ENCODE measurements at places on chromosomes 5 and 9.

- DNase-seq: no peak
Measured at GRCh38 chr5:75716715-75717081, 539 bp downstream of the POC5 start.

DNA sequence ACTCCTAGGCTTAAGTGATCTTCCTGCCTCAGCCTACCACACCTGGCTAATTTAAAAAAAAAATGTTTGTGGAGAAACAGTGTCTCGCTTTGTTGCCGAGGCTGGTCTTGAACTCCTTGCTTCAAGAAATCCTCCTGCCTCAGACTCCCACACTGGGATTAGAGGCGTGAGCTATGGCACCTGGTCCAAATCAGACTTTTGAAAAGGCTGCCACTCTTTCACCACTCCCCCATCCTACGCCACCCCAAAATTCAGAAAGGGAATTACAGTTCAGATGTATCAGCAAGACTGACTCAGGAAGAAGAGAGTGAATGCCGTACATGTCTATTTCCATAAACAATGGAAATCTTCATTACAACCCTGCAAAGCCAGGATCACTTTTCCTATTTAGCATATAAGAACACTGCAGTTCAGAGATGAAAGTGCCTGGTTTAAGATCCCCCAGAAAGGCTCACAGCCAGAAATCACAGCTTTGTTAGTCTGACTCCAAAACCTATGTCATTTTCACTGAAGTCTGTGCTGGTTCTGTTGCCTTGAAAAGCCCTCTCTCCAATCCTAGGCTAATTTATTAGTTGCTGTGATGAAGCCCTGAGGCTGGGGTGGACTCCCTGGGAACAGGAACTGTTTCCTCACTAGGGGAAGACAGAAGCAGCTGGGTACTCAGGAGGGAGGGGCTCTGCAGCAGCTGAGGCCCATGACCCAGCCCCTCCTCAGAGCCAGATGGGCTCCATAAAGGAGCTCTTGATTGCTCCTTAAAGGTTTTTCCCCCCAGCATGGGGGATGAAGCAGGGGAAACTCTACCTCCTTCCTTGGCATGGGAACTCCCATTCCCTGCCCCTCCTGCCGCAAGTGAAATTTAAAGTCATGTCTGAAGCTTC, 3.1 kb downstream of the FBLL1 start:
- DNase-seq: no peak

DNA sequence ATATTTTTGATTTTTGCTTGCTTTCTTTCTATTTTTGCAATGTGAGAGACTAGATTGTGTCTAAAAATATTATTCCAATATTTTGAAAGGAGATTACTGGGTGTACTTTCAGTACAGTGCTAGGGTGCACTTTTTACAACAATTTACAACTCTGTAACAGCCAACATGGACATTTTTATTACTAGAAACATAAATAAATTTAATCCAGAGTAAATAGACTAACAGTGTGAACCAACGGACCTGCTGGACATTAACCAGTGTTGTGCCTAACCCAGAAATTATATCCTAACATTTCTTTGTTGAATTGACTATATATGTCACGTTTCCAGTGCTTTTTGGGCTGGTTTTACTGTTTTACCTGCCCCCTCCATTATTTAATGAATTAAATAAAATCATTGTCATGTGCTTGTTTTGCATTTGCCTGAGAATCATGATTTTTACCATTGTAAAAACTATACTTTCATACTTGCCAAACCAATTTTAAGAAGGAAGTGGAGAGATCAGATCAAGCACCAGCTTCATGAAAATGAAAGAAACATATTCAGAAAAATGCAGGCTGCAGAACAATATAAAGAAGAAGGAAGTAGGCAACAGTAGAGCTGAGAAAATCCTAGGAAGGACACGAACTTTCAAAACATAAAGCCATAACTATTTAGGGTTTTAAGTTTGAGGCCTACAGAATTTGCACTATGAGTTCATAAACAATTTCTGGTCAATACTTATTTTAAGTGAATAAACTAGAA, 400.8 kb upstream of the PIK3R1 start:
- no peak for DNase-seq

DNA sequence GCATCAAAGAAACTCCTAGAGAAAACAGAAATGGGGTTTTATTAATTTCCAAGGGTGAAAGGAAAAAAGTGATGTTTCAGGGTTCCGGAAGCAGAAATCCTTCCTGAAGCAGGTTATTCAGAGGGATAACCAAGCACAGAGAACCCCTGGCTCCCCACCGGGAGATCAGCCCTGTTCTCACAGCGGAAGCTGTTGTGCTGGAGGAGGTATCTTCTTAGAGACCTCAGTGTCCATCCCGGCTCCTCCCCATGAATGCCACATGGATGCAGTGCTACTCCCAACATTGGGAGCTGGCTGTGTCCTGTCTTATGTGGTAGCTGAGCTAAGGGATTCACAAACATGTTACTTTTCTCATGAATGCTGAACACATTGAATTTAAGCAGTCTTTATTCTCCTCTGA, 80.9 kb upstream of the IRX2 start:
- no peak for DNase-seq

- peak; percentile 83 for DNase-seq
Measured at GRCh38 chr9:127723444-127723843, 7.6 kb downstream of the TTC16 start.

- DNase-seq: no peak
Measured at GRCh38 chr5:168123631-168124528, 167.6 kb upstream of the WWC1 start.

DNA sequence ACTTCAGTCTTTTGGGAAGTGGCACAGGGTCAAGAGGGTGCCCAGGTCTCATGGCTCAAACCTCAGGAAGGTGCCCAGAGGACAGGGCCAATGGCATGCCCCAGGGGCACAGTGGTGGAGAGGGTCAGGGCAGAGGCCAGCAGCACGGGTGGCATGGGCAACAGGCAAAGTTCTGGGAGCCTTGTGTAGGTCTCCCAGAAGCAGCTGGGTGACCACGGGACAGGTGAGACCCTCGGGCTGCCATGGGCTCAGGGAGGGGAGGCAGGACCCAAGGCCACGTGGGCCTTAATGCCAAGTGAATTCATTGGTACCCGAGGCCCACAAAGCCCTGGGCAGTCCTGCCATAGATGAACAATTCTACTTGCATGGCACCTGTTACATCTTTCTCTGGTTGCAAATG, 72.4 kb upstream of the ADAMTS2 start:
- DNase-seq: no peak

DNA sequence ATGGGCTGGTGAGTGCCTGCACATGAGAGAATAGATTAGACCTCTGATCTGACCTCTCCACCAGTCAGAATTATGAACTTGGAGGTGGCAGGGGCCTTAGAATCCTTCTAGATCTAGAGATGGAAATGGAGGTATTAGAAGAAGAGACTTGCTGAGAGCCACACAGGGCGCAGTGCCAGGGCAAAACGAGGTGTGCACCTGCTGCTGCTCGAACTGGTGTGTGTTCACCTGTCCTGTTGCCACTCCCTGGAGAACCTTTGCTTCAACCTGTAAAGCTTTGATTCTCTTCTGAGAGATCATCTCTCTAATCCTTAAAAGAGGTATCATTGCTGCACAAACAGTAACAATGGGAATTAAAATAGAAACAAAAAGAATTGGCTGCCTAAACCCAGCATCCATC, 24.9 kb downstream of the FRMPD1 start:
- no peak for DNase-seq

DNA sequence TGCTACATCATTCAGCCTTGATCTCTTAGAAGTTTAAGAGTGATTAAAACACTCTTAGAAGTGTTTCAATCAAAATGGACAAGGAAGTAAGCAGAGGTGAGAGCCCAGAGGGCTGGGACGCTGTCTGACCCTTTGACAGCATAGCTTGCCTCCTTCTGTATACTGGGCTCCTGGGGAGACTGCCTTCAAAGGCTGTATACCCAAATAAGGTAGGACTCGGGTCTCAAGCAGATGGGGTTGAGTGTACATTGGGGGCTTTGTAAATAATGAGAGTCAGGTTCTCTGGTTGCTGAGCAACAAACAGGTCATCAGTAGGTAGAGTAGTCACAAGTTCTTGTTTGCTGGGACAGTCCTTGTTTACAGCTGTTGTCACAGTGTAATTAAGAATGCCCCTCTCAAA, 97.1 kb downstream of the PJA2 start:
- no peak for DNase-seq

DNA sequence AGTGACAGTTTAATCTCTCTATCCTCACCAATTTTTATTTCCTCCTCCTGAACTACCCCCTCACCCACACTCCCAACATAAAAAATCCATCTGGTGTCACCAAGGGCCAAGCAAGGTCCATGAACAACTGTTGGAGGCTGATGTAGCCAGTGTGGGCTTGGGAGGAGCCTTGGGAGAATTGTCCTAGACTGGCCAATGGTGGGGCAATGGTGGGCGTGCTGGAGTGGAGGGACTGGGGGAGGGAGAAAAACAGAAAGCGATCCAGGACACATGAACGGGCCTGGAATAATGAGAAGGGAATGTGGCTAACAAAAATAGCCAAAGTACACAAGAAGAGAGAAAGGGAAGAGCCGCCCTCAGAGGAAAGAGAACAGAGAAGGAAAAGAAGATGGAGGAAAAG, 272.6 kb downstream of the ENC1 start:
- no peak for DNase-seq

GRCh38 chr5:93587597-93588351, 4.8 kb downstream of the NR2F1 start:
- DNase-seq: no peak

DNA sequence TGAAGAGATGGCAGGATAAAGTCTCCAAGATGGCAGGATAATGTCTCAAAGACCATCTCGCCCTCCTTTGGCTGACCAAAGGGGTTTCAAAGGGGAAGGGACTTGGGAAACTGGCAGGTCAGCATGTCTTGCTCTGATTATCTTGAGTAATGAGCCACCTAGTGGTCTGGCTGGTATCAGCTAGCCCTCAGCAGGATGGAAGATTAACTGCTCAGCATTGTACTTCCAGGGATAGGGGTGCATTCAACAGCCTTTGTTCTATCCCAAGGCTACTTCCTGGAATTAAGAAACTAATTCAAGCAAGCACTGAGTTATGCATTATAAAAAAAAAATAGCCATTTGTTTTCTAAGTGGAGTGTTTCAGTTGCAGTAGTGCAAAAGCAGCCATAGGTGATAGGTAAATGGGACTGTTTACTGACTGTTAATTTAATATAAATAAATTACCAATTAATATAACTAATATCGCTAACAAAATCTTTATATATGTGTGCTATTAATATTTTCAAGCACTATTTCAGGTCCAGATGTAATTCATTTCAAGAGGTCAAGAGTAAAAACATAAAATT, 555.5 kb downstream of the CDH9 start:
- DNase-seq: peak; percentile 77

- no peak for DNase-seq
Measured at GRCh38 chr5:147309621-147310020, 74.8 kb downstream of the STK32A start.

GRCh38 chr5:74304536-74304935, 336.0 kb downstream of the ENC1 start:
- no peak for DNase-seq
